ENCODE measurements at places on chromosomes 16 and 17.
A peak's percentile ranks its signal among the peaks of the same experiment; 100 is the strongest.

- no peak for DNase-seq
These were observed 6.9 kb downstream of the DEXI start for GRCh38 chr16:10935226-10935915.

GRCh38 chr16:66369055-66369592, 2.6 kb downstream of the CDH5 start:
- DNase-seq, result no peak

- no peak for DNase-seq
These were observed 43.2 kb upstream of the PABPN1L start for GRCh38 chr16:88909431-88910210.

DNA sequence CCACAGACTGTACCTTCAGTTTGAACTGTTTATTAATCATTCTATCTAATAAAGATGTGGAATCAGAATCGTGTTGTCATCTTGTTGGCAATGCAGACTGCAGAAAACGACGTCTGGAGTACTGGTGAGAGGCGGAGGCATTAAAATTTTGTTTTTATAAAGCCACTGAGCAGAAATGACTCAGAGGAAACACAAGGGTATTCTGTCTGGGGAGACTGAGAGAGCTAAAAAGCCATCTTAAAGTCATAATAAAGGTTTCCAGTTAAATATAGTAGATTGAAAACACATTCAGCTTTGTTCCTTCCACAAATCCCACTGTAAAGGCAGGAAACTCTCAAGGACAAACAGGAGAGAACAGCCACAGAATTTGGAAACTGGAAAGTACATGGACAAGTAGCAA, 74.2 kb downstream of the CPPED1 start:
- peak; percentile 13 for DNase-seq

GRCh38 chr16:81544700-81545271, 100.2 kb downstream of the CMIP start:
- DNase-seq, result no peak

GRCh38 chr16:82935766-82936165, 309.0 kb downstream of the CDH13 start:
- no peak for DNase-seq

- DNase-seq, result no peak
These were observed 2.0 kb downstream of the P4HB start for GRCh38 chr17:81858170-81858966.

DNA sequence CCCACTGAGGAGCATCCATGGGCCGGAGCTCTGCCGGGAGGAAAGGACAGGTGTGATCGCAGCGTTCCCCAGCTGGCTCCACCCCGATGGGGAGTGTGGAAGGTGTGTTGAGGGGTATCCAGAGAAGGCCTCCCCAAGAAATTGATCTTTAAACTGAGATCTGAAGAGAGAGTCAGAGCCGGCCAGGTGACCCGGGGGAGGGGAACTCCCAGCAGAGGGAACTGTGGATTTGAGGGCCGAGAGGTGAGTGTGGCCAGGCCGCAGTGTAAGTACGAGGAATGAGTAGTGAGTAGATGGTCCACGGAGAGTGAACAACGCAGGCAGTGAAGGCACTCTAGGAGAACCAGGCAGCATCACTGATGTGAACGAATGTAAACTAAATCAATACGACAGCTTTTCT, 80.2 kb downstream of the RPTOR start:
- DNase-seq, result no peak

- DNase-seq, result no peak
These were observed 64.0 kb downstream of the SOX9 start for GRCh38 chr17:72184805-72185204.

DNA sequence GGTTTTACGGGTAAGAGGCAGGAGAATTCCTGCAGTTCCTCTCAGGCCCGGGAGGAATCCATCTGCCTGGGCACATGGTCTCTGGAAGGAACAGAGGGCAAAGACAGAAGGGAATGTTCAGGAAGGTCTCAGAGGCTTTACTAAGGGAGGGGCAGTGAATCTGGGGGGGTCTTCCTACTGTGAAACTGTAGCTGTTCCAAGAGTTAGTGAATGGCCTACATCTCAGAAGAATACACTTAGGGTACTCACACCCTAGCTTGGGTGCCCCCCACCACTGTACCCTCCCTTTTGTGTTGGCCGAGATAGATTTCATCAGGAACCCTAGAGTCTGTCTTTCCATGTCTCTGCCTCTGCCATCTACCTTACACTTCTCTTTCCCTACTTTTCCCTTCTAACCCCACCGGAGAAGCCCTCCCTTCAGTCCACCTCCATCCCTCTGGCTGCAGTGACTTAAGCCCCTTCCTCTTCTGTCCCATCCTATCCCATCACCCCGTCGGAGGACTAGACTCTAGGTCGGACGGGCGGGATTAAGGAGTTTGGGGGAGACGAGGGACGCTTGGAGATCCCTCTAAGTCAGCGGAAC, 316 bp downstream of the DLG4 start:
- DNase-seq, result no peak

DNA sequence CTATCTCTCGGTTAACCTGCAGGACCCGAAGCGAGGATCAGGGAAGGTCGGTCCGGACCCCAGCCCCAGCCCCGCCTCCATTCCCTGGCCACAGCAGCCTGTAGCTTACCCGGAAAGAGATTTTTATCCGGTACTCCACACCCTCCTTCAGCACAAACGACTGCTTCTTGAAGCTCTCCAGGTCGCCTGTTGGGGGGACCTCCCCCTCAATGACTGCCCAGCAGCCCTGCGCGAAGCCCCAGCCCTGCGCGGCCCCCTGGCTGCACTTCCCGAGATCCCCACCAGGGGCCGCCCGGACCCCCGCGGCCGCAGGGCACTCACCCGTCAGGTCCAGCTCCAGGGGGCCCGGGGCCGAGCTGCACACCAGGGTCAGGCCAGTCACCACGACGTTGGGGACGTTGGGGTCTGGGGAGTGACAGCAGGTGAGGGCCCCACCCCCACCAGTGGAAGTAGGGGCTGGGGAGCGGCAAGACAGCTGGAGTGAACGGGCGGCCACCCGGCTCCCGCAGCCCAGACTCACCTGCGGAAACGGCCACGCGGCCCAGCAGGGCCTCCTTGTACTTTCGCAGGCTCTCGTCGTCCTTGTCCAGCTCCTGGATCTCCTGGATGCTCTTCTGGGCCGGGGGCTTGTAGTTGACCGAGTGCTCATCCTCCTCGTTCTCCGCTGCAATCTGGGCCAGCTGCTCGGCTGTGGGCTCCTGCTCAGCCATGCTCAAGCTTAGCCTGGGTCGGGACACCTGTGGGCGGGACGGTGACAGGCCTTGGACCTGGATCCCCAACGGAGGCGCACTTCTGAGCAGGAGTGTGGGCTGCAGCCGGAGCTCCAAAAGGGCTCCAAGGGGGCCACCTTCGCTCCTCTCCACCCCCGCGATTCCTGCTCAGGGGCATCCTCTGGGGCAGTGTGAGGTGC, 1.7 kb downstream of the ARHGDIA start:
- no peak for DNase-seq

DNA sequence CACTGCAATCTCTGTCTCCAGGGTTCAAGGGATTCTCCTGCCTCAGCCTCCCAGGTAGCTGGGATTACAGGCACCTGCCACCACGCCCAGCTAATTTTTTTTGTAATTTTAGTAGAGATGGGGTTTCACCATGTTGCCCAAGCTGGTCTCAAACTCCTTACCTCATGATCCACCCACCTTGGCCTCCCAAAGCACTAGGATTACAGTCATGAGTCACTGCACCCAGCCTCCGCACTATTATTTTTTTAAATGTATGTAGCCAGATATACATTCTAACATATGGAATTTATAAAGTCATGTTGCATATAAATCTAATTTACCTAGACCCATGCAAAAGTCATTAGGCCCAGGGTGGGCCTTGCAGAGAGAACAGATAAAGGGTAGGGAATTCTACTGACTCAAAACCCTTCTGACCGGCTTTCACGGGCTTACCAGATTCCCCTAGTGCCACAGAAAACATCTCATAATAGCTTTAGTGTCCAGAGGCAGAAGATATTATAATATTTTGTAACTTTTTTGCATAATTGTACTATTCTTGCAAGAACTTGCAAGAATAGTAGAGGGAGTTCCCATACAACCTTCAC, 20.5 kb upstream of the HELZ start:
- DNase-seq, result no peak

GRCh38 chr17:683499-684254, 31.0 kb downstream of the VPS53 start:
- no peak for DNase-seq

DNA sequence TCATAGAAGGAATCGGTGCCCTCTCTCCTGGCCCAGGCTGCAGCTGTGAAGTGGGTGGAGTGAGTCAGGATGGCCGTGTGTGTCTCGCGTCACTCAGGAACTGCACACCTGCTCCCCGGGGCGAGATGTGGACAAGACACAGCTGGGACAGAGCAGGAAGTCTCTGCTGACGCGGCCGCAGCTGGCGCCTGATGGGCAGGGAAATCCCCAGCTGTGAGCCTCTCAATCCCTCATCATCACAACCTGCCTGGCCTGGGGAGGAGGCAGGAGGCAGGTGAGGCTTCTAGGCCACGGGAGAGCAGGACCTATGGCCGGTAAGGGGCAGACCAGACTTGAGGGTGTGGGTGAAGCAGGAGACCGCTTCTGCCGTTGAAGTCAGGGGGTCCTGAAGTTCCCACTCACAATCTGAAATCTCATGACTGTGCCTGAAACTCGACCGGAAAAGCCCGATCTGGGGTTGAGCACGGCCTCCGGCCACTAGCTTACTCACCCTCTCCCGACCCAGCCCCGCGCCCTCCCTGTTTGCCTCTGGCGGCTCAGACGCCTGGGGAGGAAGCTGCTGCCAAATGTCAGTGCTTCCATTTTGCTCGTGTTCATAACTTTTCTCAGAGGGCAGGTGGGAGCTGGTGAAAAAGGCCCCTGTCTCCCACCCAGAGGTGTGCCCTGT, 1.1 kb upstream of the TRPV3 start:
- DNase-seq, result peak; percentile 36

- no peak for DNase-seq
These were observed 2.3 kb upstream of the TPPP3 start for GRCh38 chr16:67395458-67396158.

DNA sequence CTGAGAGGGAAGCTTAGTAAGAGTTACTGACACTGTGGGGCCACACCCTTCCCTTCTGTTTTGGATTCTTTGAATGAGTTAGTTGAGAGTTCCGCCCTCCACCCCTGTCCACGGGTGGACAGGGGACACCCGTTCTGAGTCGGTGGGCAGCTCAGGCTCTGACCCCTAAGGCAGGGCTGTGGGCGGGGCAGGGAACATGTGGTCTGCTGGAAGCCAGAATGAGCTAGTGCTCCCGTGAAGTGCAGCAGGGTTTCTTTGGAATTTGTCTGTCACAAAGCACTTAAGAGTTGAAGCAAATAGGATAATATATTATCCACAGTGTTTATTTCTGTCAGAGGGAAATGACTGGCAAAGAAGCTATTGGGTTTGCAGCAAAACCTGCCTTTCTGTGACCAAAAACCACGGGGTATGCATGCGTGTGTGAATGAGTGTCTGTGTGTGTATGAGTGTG, 90.1 kb downstream of the CLEC16A start:
- DNase-seq, result no peak

DNA sequence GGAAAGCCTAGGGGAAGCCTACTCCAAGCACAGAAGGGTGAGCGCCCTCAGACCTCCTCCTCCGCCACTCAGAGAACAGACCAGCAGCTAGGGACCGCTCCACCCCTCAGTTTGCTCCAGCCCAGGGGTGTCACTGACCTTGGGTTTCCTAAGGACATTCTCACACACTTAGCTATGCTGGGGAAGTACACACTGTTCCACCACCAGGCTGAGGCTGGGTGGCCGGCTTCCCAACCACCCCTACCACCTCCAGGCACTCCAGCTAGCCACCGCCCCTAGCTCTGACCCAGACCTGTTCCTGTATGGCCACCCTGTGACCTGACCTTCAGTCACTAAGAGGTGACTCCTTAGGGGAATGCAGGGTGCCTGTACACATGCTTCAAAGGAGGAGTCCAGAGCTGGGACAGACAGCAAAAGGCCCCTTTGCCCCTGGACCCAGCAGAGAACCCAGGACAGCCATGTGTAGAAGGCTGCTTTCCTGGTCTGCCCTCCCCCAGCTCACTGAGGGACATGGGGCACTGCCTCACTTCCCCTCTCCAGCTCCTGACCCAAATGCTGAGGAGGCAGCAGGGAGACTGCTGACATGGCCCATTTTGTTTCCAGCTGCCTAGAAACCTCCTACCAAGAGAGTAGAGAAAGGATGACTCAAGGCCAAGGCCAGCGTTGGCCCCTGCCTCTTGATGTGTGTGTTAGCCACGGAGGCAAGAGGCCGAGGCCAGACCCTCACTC, 6.7 kb downstream of the HSPB9 start:
- no peak for DNase-seq

DNA sequence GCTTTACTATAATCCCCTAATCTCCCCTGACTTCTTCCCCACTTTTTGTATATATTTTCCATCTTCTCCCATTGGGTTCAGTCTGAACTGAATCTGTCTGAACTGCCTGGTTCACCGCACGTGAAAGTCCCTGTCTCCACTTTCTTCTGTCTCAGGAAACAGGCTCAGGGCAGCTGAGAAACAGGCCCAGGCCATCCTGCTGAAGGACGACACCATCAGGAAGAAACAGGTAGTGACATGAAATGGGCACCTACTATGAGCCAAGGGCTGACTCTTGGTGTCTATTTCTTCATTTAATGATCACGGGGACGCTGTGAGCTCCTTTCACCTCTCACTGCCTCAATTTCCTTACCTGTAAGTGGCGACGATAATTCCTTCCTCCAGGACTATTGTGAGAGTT, 90.5 kb upstream of the HSBP1 start:
- no peak for DNase-seq

- DNase-seq, result no peak
These were observed 18.3 kb downstream of the IL4R start for GRCh38 chr16:27332105-27332504.

DNA sequence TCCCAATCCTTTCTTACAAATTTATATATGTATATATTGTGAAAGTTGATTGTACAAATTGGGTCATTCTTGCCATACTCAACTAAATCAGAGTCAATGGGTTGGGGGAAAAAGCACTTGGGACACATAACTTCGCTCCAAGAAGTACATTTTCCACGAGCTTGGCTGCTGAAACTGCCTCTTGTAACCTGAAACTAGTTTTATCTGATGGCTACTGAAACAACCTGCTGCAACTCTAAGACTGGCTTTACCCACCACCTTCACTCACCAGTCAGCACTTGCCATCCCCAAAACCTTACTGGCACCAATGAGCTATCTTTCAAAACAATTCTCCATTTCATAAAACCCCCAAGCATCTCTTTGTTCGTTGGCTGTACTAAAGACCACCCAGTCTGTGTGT, 14.5 kb upstream of the MYCBPAP start:
- DNase-seq, result no peak

DNA sequence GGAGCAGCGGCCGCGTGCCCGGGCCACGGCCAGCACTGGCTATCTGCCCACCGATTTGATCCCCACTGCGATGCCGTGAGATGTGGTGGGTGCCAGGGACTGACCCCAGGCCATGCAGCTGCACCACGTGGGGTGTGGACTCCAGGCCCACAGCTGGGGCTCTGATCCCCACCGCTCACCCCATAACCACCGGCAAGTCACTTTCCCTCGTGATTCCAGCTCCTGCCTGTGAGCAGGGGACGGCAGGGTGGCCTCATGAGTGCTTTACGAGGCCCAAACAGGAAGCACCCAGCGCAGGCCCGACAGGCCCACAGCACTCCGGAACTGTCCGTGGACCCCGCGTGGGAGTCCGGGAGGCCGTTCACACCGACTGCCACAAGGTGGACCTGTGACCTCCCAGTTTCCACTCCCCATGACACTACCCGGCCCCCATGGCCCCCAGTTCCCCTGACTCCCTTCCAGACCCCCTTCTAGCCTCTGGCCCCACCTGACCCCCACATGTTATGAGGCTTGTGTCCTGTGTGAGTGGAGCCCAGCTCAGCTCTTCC, 616 bp downstream of the PTX4 start:
- no peak for DNase-seq

GRCh38 chr16:69474408-69474807, 50.0 kb downstream of the CYB5B start:
- DNase-seq, result no peak
